BJ (cell line): ENCODE measurements at places on chromosomes 11 and 22. TPM values are rescaled to one million over a fixed set of nuclear protein-coding genes. Genes with fewer than 3 reads are reported as not detected.
A peak's percentile ranks its signal among the peaks of the same experiment; 100 is the strongest.

DNA sequence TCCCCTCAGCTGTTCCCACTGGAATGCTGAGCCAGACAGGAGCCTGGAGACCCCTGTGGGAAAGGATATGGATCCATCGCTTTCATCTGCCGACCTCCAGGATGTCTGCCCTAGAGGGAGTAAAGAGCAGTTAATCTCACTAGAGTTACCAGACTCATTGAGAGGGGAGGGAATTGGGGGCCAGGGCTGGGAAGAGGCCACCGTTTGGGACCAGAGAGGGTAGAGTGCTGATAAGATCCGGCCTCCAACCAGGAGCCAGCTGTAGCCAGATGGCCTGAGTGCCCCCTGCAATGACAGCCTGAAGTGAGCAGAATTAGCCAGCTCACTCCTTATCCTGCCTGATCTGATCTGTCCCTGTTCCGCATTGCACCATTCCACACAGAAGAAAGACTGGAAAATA lies 3.7 kb upstream of the APLNR start:
- DNase-seq, result no peak

DNA sequence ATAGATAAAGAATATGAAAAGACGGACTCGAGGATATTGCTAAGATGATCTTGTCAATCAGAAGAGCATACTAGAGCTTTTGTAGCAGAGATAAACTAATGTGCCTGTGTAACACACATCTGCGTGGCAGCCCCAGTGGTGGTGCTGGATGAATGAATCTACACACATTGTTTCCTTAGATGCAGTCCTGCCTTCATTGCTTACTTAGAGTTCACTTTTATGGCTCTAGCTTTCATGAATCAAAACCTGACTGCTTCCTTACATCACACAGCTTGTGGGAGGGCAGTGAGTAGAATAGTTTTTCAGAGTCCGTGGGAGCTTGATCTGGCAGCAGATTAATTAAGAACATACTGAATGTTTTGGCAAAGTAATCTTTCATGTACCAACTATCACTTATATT lies 83.7 kb downstream of the EXT2 start:
- DNase-seq, result peak; percentile 20

DNA sequence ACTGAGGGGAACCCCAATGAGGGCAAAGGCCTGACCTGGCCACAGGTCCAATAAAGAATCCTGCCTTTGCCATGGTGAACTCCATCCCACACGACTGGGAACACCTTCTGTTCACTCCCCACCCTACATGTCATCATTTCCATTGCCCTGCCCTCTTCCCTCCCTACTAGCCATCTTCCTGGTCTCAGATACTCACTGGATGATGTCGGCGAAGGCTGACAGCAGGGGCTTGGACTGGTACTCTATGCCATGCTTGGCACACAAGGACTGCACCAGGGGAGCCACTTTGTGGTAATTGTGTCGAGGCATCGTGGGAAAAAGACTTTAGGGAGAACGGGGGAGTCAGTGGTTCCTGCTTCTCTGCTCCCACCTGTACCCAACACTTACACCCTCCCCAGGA lies 9.9 kb downstream of the FEN1 start:
- DNase-seq, result no peak

GRCh38 chr22:33227791-33228190 lies 169.6 kb upstream of the SYN3 start:
- no peak for DNase-seq

DNA sequence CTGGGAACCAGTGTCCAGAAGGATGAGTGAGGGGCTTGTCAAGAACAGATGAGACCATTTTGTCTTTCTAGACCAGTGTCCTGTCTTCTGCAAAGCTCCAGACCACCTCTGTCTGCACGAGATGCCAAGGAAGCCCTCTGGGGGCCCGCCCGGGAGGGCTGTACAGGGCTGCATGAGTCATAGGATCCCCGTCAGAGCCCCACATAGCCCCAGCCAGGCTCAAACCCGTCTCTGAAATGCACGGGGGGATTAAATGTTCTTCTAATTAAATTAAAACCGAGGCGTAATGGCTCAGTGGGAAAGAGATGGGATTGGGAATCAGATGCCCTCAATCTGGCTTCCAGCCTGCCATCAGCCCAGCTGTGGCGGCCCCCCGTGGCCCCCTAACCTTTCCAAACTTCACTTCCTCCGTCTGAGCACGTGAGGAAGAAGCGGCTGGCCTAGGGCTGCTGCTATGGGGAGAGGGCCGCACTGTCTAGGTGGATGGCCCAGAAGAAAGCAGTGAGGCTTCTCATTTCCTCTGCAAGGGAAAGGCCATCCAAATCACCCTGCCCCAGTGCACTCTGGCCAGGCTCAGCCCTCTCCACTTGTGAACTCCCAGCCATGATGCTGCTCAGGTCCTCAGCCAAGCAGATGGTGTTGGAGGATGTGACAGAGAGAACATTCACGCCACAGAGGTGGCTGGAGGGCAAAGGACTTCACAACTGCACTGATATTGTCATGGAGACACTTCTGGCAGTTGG lies 32.8 kb downstream of the KCNQ1OT1 start:
- no peak for DNase-seq

- DNase-seq, result no peak
Measured at GRCh38 chr22:39645532-39645931, 75.0 kb downstream of the CACNA1I start.

DNA sequence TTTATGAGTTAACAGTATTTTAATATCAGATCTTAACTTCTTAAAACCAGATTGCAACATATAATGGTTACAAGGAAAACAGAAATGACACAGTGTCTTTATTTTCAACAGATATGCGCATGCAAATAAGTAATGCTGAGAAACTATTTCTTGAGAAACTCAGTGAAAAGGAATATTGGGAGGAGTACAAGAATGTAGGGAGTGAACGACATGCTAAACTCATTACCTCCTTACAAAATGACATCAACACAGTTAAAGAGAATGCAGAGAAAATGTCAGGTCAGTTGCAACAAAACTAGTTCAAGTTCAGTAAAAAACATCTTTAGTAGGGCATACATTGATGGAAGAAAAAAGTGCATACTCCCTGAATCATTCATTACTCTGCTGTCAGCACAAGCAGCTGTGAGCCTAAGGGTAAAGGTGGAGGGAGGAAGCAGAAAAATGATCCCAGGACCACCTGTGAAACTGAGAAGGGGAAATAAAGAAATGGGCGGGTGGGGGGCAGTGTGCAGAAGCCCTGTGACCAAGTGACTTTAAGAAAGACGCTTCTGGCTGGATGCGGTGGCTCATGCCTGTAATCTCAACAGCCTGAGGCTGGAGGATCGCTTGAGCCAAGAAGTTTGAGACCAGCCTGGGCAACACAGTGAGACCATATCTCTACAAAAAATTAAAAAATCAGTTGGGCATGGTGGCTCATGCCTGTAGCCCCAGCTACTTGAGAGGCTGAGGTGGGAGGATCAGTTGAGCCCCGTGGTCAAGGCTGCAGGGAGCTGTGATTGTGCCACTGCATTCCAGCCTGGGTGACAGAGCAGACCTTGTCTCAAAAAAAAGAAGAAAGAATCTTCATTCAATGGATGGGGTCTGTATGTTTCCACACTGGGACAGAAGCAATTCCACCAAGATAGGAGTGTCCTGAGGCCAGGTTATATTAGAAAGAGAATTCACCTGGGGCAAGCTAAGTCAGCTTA lies 31.2 kb downstream of the CCDC83 start:
- DNase-seq, result peak; percentile 94

GRCh38 chr11:126165757-126166156 lies 45.7 kb downstream of the RPUSD4 start:
- DNase-seq, result no peak

DNA sequence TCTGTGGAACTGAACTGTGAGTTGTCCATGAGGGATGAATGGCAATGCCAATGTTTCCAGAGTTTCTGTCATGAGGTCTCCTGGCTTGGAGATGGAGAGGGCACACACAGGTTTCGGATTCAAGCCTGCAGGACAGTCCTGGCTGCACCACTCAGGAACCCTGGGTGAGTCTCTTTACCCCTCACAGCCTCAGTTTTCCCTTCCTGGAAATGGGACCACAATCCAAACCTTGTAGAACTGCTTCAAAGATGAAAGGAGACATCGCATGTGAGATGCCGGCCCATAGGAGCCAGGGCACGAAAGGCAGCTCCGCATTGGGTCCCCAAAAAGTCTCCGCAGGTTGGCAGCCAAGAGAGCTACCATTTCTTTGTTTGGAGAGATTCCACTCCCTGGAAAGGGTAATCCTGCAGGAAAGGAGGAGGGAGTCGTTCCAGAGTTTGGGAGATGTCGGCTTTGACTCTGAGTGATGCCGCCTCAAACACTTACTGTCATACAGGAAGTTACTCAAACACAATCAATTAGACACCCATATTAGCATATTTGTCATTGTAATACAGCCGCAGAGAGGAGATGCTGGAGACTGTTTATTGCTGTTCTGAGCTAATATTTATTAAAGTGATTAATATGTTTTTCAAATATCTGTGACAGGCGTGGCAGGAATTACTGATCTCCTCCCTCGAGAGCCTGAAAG lies 318.3 kb downstream of the MN1 start:
- DNase-seq, result no peak

- no peak for DNase-seq
Measured at GRCh38 chr11:24779791-24780190, 282.9 kb downstream of the LUZP2 start.

- DNase-seq, result no peak
Measured at GRCh38 chr11:111777094-111778046, 11.2 kb upstream of the PPP2R1B start.

DNA sequence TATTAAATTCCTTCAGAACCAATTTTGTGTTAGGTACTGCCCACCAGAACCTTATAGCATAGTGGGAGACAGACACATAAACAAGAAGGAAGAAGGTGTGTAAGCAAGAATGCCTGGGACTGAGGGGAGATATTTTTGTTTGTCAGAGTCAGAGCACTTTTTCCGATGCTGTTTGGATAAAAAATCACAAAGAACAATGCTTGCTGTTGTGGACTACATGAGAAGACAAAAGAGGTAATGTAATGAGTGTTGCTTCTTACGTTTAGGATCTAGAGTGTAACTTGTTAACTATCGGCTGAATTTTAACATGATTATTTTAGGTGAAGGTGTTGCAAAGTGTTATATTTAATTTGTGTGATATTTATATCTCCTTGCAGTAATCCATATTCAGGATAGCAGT lies 84.9 kb downstream of the ATM start:
- DNase-seq, result no peak

GRCh38 chr22:19463491-19464469 lies 15.2 kb downstream of the UFD1 start:
- DNase-seq, result peak; percentile 58

GRCh38 chr22:24076091-24076867 lies 65.2 kb downstream of the CABIN1 start:
- no peak for DNase-seq

- DNase-seq, result no peak
Measured at GRCh38 chr11:134474070-134474860, 62.2 kb upstream of the B3GAT1 start.

DNA sequence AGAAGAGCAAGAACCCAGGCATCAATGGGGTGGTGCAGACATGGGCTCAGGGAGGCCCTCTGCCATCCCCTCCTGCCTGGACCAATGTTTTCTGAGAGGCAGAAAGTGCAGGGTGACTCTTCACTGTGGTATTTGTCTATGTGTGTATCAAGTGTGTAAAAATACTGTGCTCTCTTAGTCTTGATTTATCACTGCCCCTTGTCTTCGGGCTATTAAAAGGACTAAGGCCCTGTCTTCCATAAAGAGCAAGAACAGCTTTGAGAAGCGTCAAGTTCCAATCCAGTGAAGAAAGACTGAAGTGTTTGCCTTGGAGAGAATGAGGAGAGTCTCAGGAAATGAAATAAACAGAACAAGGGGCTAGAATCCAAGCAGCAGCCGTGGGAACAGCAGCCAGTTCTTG lies 14.4 kb downstream of the PRSS23 start:
- no peak for DNase-seq

DNA sequence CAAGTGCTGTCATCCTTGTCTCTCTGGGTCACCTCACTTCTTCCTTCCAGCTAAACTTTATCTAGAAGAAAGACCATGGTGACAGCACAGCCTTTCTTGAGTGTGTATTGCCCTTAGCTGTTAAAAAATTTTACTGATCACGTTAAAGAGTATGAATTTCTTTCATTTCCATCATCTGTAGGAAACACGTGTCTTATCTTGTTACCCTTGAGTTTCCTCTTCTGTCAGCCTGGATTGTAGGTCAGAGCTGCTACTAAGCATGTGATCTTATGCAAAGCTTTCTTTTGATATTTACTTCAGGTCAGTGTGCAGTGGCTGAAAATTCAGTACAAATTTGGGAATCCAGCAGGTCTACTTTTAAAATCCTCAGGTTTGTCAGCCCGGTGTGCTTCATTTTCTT lies 512.2 kb upstream of the ARHGAP42 start:
- no peak for DNase-seq

- DNase-seq, result no peak
Measured at GRCh38 chr11:824292-824880, 3.3 kb upstream of the CRACR2B start.

DNA sequence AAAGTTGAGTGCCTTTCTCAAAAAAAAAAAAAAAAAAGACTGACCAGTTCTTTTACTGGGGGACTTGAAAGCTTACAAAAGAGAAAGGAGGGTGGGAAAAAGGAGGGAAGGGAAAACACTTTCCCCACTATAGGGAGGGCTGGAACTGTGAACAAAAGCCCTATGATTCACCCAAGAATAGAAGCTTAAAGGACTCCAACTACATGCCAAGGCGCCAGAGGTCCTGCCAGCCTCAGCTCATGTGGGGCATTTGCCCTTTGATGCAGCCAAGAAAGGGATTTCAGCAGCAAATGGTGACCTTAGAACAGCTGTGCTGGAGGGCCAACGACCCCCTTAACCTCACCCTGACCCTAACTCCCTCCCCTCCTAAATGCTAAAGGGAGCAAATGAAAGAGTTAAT lies 160.0 kb downstream of the NTM start:
- DNase-seq, result no peak

- no peak for DNase-seq
Measured at GRCh38 chr11:75705541-75705940, 12.1 kb upstream of the MOGAT2 start.

- DNase-seq, result no peak
Measured at GRCh38 chr11:10436224-10436623, 18.8 kb upstream of the AMPD3 start.

GRCh38 chr11:47259232-47259977 lies 1.6 kb downstream of the NR1H3 start:
- DNase-seq, result no peak

- DNase-seq, result no peak
Measured at GRCh38 chr11:119742263-119742861, 13.4 kb upstream of the NECTIN1 start.

The MYEOV gene
- 3.6 and 4.5 TPM in 2 replicates for polyA plus RNA-seq

The GLB1L3 gene
- not detected in 2 replicates for polyA plus RNA-seq

The JAM3 gene
- 41.2 and 42.3 TPM in 2 replicates for polyA plus RNA-seq

The PRG3 gene
- not detected in 2 replicates for polyA plus RNA-seq

The APOBEC3B gene
- polyA plus RNA-seq, result 14.2 and 16.0 TPM in 2 replicates

The MPZL2 gene
- not detected in 2 replicates for polyA plus RNA-seq

The TECTA gene
- 0.43 and 0.76 TPM in 2 replicates for polyA plus RNA-seq

The GLYATL1 gene
- polyA plus RNA-seq, result 0.26 and 0.49 TPM in 2 replicates

The SAA4 gene
- not detected in 2 replicates for polyA plus RNA-seq

The PANX3 gene
- not detected in 2 replicates for polyA plus RNA-seq

The RFPL1 gene
- polyA plus RNA-seq, result not detected in 2 replicates

The RASGRP2 gene
- 3.2 and 5.3 TPM in 2 replicates for polyA plus RNA-seq

The SMC1B gene
- not detected in 2 replicates for polyA plus RNA-seq

The MCHR1 gene
- polyA plus RNA-seq, result 0.64 and 1.1 TPM in 2 replicates

The RASSF10 gene
- polyA plus RNA-seq, result not detected in 2 replicates
